ENCODE measurements at places on chromosomes 6 and 20. TPM values are rescaled to one million over a fixed set of nuclear protein-coding genes. Genes with fewer than 3 reads are reported as not detected.

BTN1A1 gene
- total RNA-seq = 0.46 TPM

DNA sequence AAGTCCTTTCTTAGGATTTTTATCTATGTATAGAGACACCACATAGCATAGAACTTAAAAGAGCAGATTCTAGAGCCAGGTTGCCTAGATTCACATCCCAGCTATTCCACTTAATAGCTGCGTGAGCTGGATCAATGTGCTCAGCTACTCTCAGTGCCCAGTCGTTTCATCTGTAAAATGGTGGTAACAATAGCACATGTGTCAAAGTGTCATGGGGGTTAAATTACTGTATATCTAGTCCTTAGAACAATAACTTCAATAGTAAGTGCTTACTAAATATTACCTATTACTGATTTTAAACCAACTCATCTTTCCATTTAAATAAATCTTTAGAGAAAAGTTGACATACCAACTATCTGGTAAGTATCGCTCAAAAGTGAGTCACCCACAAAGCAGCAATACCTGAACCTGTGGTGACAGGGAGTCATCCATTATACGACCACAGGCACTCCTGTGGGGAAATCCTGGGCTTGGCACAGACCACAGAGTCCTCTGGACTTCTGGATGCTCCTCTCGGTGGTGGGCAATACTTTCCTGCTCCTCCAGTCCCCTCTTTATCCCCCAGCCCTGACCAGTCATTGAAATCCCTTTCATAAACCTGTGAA, 154.8 kb downstream of the PDSS2 start:
- DNase-seq = no peak

DNA sequence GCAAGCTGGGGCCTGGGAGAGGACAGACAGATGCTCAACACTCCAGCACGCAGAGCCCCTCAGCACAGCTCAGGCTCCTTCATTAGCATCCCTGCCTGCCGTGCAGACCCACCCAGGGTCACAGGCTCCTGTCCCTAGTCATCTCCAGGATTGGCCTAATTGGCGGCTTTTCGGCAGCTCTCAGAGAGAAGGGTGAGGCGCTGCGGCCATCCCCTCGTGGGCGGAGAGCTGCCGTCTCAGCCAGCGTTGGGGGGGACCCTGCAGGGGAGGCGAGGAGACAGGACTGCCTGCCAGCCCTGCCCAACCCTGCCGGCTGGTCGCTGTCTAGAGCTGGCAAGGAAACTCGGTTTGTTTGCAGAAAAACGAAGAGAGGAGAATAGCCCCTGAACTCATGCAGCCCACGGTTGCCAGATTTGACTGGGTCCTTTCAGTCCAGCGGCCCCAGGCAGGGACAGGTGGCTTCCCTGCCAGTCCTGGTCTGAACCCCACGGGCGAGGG, 26.8 kb downstream of the BHLHE23 start:
- no peak for DNase-seq

DNA sequence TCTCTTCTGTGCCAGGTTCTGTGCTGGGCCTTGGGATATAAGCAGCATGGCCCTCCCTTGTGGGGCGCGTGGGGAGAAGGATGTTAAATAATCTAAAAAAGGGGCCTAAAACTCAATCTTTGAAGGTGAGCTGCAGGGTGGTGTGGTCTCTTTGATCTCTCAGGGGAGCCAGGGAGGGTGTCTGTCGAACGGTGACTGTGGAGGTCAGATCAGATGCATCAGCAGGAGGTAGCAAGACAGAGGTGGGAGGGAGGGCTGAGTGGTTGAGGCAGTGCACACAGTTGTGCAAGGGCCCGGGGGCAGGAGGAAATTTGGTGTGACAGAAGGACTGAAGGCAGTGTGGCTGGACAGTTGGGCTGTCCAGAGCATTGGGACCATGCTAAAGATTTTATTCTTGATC, 287.3 kb downstream of the BMP7 start:
- no peak for DNase-seq

- peak; percentile 45 for DNase-seq
Measured at GRCh38 chr20:57391439-57392301, 474 bp downstream of the RBM38 start.

HS3ST5 gene
- total RNA-seq = not detected

DNA sequence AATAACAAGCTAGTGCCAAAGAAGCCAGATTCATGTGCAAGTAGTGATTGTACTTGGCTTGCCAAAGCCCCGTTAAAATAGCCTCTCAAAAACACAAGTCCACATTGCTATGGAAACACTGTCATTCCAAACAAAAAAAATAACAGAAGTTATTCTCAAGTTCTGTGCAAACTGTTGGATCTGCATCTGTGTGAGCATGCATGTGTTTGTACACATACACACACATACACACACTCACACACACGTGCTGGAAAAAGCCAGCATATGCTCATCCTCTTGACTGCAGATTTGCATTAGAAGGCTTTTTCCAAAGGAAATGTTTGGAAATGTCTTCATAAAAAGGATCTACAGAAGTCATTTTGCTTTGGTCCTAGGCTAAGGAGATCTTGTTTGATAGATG, 13.4 kb upstream of the CBLN4 start:
- no peak for DNase-seq

- DNase-seq = no peak
Measured at GRCh38 chr20:60966031-60966430, 286.0 kb upstream of the CDH4 start.

CFAP61 gene
- not detected for total RNA-seq

CAPN11 gene
- not detected for total RNA-seq

LPA gene
- total RNA-seq = not detected

OGFRL1 gene
- 18.4 TPM for total RNA-seq

BFSP1 gene
- total RNA-seq = 0.10 TPM

MUC22 gene
- total RNA-seq = not detected

DNA sequence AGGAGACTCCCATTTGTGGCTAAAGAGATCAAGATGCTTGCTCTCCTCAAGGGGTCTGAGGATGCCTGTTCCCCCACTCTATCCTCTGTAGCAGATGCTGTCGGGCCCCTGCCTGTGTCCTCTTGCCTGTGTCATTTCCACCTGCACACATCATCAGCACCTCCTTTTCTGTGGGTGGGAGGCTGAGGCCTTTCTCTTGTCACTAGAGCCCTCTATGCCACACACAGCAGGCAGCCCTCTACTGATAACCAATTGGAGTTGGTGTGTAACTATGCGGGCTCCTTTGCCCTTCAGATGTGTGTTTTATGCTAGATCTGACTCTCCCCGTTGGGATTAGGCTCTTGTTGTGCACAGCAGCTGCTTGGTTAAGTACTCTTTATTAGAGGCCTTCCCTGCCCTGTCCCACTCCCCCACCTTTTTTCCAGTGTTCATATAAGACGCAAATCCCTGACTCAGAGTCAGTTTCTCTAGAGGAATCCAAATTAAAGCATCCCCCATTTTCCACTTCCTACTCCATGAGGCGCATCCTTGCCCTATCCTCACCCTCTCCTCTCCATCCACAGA, 7.7 kb downstream of the TREML2 start:
- DNase-seq = no peak

DNA sequence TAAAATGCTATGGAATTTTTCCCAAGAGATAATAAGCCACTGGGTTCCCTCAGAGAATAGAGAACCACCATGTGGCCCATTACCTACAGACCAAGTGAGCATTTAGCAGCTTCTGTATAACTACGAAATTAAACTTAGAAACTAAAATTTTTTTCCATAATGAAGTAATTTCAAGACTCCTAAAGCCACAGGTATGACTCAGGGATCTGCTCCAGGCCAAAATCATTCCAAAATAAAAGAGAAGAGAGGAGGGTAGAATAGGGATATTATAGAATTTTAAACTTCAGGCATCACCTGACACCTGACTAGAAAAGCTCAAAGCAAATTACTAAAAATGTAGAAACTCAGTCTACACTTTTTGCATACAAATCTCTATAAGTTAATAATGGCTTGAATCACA, 108.9 kb upstream of the DST start:
- DNase-seq = no peak

ETV7 gene
- total RNA-seq = 0.51 TPM

GRCh38 chr20:33944914-33945313, 48.8 kb upstream of the RALY start:
- no peak for DNase-seq

GRCh38 chr6:26199773-26200764, 112.8 kb downstream of the HFE start:
- DNase-seq = no peak

- no peak for DNase-seq
Measured at GRCh38 chr20:36728986-36729385, 16.9 kb downstream of the NDRG3 start.

SLC17A4 gene
- total RNA-seq = not detected

- DNase-seq = no peak
Measured at GRCh38 chr6:86477500-86478148, 459.7 kb upstream of the HTR1E start.

GRCh38 chr20:48995589-48995988, 50.5 kb upstream of the CSE1L start:
- no peak for DNase-seq

BACH2 gene
- 79.6 TPM for total RNA-seq

HEY2 gene
- total RNA-seq = not detected

DNA sequence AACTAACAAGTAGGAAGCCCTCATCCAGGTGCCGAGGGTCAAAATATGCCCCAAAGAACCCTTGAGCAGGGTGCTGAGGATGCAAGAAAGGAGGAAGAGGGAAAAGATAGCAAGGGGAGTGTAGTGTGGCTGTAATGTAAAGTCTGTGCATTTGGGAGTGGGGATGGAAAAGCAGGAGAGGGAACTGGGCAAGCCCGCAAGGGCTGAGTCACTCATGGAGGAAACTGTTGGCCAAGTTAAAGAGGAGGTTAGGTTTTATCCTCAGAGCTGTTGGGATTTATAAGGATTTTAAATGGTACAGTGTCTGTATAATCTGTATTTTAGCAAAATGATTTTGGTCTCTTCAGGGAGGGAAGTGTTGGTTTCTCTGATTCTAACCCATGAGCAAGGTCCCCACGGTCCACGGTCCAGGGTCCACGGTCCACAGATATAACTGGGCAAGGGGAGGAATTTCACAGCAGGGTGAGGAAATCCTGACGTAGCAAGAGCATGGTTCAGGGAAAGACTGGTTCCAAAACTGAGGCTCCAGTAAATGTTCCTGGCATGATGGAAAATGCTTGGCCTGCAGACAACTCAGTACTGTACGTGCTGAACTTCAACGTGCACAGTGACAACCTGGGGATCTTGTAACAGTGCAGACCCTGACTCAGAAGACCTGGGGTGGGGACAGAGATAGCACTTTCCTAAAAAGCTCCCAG, 759.8 kb downstream of the PTPRT start:
- DNase-seq = no peak

DNA sequence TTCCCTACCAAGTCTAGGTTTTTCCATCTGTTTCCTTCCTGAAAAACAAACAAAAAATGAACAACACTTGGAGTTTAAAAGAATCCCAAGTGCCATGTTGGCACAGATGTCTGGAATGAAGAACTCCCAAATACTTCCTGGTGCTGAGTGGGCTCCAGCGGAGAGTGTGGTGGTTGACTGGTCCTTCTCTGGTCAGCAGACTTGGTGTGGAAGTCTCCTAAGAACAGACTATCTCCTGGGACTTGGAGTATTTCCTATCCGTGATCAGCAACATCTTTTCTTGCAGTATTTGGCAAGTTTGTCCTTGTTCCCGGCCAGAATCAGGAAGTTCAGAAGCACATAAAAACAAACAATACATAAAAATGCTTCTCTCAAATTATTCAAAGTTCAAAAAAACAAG, 154.1 kb downstream of the MTFR2 start:
- no peak for DNase-seq

DNA sequence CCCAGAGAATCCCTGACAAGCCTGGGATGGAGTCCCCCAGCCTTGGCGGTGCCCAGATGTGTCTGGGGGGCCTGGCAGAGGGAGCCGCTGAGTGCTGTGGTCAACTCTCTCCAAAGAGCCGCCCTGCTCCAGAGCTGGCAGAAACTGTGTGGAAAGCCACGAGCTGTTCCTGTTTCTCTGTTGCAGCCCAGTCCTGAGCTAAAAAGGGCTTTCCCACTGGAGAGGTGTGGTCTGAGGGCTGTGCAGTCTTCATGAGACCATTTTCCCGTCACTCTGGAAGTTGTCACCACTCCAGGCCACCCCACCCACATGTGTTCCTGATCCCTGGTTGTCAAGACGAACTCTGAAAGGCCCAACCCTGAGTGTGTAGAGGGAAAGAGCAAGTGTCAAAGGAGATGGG, 99.7 kb upstream of the KCNK16 start:
- DNase-seq = no peak

- DNase-seq = no peak
Measured at GRCh38 chr6:68911811-68912210, 276.7 kb downstream of the ADGRB3 start.

WFDC13 gene
- total RNA-seq = not detected

- no peak for DNase-seq
Measured at GRCh38 chr20:32368925-32369324, 10.8 kb downstream of the ASXL1 start.

- no peak for DNase-seq
Measured at GRCh38 chr6:162063666-162064065, 663.9 kb downstream of the PRKN start.

TIAM2 gene
- total RNA-seq = 13.0 TPM

- DNase-seq = no peak
Measured at GRCh38 chr6:165218829-165219228, 90.6 kb downstream of the C6orf118 start.

GRCh38 chr20:19774135-19774933, 16.3 kb downstream of the RIN2 start:
- no peak for DNase-seq

DNA sequence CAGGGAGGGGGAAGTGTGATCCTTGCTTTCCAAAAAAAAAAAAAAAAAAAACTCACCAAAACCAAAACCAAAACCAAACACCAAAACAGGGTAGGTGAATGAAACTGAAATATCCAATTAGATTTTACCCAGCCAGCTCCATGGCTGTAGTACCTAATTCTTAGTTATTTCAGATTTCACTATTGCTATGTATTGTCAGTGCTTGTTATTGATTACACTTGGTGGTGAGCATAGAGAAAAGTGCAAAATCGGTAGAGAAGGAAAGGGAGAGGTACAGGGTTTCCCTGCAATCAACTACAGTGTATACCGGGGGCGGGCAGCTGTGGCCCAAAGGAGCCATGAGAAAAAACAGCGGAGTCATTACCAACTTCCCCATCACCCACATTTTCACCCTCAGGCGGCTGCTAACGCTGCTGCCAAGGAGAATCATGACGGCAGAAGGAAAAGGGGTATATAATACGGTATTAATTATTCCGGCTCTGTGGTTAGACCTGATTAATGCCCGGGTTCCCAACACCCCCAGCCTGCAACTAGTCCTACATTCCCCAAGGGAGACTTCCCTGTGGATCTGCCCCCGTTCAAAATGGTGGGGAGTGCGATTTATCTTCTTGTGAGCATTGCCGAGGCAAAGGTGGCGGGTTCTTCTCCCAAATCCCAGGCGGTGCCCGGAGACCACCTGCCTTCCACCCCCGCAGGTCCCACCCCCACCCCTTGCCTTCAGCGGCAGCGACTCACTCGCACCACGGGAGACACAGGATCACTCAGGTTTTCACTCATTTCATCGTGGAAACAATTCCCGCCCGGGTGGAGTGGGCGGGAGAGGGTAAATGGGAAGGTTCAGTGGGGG, at the start of gene C6orf62:
TSS of gene C6orf62 (minus strand) at position 30 of the 847 bp plus-strand sequence. CDS start 486 bp downstream, outside the sequence.
- peak; percentile 30 for DNase-seq

ZNF217 gene
- total RNA-seq = 80.3 TPM

GRCh38 chr6:111626441-111626840, 20.8 kb upstream of the TRAF3IP2 start:
- no peak for DNase-seq

GRCh38 chr6:43200541-43200940, 18.5 kb downstream of the CUL9 start:
- no peak for DNase-seq

SIRPB2 gene
- not detected for total RNA-seq

OR12D1 gene
- not detected for total RNA-seq

C6orf52 gene
- total RNA-seq = 1.6 TPM

SIGLEC1 gene
- not detected for total RNA-seq

- DNase-seq = no peak
Measured at GRCh38 chr6:110654096-110654820, 161.0 kb downstream of the CDK19 start.

COL20A1 gene
- total RNA-seq = not detected
